Activated CD8-positive, alpha-beta memory T cell treated with anti-CD3 and anti-CD28 coated beads for 4 hours (primary cell): ENCODE measurements at places on chromosomes 2 and 18.

- no peak for DNase-seq
Observed at GRCh38 chr18:64949885-64950284, 800.9 kb upstream of the CDH7 start.

GRCh38 chr2:25340181-25340921, 1.4 kb downstream of the DNMT3A start:
- no peak for DNase-seq

DNA sequence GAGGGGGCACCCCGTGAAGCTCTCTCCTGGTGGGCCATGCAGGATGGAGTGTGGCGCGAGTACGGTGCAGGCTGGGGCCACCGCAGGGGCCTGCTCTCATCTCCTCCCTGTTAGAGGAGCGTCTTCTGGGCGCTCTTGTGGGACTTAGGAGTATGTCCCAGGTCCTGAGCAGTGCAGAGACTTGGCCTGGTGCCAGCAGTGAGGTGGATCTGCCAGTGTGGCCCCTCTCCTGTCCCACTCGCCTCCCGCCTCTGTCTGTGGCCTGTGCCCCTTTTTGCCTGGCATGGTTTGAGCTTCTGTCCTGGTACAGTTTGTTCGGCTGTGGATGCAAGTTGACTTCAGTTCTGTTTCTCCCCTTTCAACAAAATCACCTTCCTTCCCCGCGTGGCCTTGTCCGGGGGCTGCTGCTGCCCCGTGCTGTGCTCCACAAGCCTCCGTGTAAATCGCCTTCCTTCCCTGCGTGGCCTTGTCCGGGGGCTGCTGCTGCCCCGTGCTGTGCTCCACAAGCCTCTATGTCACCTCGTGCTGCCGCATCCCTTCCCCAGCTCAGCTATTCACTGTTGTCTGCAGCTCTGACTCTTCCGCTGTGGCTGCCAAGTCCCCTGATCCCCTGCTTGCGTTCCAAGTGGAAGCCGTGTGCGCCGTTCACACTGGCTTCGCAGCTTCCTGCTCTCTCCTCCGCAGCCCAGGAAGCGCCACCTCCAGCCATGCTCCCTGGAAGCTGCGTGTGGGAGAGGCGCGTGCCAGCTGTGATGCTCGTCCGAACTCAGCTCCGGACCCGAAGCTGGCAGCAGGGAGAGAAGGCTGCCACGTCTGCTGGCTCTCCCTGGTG, 13.7 kb downstream of the LDLRAD4 start:
- no peak for DNase-seq

- no peak for DNase-seq
Observed at GRCh38 chr2:215738351-215738750, 275.0 kb downstream of the MREG start.

DNA sequence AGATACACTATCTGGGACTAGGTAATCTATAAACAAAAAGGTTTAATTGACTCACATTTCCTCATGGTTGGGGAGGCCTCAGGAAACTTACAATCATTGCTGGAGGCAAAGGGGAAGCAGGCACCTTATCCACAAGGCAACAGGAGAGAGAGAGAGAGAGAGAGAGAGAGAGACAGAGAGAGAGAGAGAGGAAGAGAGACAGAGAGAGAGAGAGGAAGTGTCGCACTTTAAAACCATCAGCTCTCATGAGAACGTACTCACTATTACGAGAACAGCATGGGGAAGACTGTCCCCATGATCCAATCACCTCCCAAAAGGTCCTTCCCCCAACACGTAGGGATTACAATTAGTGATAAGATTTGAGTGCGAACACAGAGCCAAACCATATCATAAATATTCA, 253.5 kb upstream of the TRIB2 start:
- no peak for DNase-seq

DNA sequence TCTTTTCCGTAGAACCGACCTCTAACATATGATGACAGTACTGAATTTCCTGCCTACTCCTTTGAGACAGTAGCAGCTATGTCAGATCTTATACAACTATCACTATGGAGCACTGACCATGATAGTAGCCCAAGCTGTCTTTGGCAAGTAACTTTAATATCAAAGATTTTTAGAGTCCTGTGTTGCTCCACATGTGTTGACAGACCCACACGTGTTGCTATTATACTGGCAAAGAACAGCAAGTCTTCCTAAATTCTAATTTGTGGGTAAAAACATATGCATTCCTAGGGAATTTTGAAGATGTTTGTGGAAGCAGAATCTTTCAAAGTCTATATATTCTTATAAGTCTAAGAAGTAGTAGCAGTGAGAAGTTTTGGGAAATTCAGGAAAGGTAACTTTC, 245.5 kb upstream of the HNMT start:
- no peak for DNase-seq

GRCh38 chr2:32484937-32485336, 128.1 kb downstream of the BIRC6 start:
- no peak for DNase-seq

GRCh38 chr2:40434731-40435271, 17.1 kb downstream of the SLC8A1 start:
- DNase-seq: no peak

GRCh38 chr2:72136331-72136730, 11.3 kb downstream of the CYP26B1 start:
- DNase-seq: no peak

- no peak for DNase-seq
Observed at GRCh38 chr18:58596265-58596681, 32.6 kb downstream of the ALPK2 start.
